T-helper 1 cell treated with Interleukin-12 subunit alpha and Interleukin-12 subunit beta and Interleukin-4 antibody, amounts not matched to agents 30 ng/mL and 1 ng/mL, for 36 hours (primary cell): ENCODE measurements at places on chromosomes 13 and 19. TPM values are rescaled to one million over a fixed set of nuclear protein-coding genes. Genes with fewer than 3 reads are reported as not detected.

Gene PBX4
- total RNA-seq = 68.2 and 72.1 TPM in 2 replicates

Gene CYP2A7
- total RNA-seq = not detected in 2 replicates

Gene CDX2
- total RNA-seq = not detected in 2 replicates

Gene CAMSAP3
- 0.34 and 0.39 TPM in 2 replicates for total RNA-seq

Gene GIPR
- total RNA-seq = 4.2 and 5.3 TPM in 2 replicates

Gene KLK1
- total RNA-seq = 1.1 and 1.6 TPM in 2 replicates

Gene PSG2
- total RNA-seq = not detected in 2 replicates

Gene GPR183
- 14.5 and 15.4 TPM in 2 replicates for total RNA-seq

Gene ETV2
- 0.59 TPM in 1 of 2 replicates, not detected in the other for total RNA-seq

Gene TNFRSF19
- total RNA-seq = 0.12 and 0.15 TPM in 2 replicates

Gene ZNF285
- total RNA-seq = 0.05 TPM in 1 of 2 replicates, not detected in the other

Gene USF2
- total RNA-seq = 138 and 161 TPM in 2 replicates

Gene LENG9
- 6.0 and 7.1 TPM in 2 replicates for total RNA-seq
